Activated CD4-positive, alpha-beta T cell treated with anti-CD3 and anti-CD28 coated beads, Interleukin-2, amount 10 ng/mL, durations not matched to agents 24 days and 14 days (primary cell): ENCODE measurements at places on chromosomes 5 and 9. TPM values are rescaled to one million over a fixed set of nuclear protein-coding genes. Genes with fewer than 3 reads are reported as not detected.

DNA sequence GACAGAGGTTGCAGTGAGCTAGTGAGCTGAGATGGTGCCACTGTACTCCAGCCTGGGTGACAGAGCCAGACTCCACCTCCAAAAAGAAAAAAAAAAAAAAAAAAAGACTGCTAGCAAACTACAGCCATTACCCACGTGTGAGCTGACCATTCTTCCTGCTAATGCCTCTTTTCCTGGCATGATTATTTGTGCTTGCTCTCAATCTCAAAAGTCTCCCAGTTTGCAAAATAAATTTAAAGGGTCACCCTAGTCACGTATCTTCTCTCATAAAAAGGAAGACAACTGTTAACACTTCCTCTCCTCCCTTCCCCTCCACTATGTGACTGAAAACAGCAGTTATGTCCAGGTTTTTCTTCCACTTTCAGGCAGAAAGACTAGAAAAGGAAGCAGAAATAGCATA lies 37.2 kb downstream of the TRIM36 start:
- H3K4me1 ChIP-seq = no peaks in the 10 kb centered on the region
- H3K27me3 ChIP-seq = peaks cover 24% of the 10 kb centered on the region
- H3K4me3 ChIP-seq = no peak overlapping the region
- H3K36me3 ChIP-seq = no peaks in the 10 kb centered on the region

The PRKAA1 gene
- total RNA-seq = 44.8 and 49.1 TPM in 2 replicates

The PCDHGA8 gene
- total RNA-seq = 0.02 and 0.09 TPM in 2 replicates

The LECT2 gene
- total RNA-seq = not detected in 2 replicates

The NUTM2F gene
- not detected in 2 replicates for total RNA-seq

GRCh38 chr9:75896193-75896592 lies 5.7 kb downstream of the PCSK5 start:
- no peak overlapping the region for H3K4me3 ChIP-seq
- peaks cover 2% of the 10 kb centered on the region for H3K36me3 ChIP-seq
- peaks cover 26% of the 10 kb centered on the region for H3K27me3 ChIP-seq
- H3K27ac ChIP-seq = no peak overlapping the region
- DNase-seq = no peak

DNA sequence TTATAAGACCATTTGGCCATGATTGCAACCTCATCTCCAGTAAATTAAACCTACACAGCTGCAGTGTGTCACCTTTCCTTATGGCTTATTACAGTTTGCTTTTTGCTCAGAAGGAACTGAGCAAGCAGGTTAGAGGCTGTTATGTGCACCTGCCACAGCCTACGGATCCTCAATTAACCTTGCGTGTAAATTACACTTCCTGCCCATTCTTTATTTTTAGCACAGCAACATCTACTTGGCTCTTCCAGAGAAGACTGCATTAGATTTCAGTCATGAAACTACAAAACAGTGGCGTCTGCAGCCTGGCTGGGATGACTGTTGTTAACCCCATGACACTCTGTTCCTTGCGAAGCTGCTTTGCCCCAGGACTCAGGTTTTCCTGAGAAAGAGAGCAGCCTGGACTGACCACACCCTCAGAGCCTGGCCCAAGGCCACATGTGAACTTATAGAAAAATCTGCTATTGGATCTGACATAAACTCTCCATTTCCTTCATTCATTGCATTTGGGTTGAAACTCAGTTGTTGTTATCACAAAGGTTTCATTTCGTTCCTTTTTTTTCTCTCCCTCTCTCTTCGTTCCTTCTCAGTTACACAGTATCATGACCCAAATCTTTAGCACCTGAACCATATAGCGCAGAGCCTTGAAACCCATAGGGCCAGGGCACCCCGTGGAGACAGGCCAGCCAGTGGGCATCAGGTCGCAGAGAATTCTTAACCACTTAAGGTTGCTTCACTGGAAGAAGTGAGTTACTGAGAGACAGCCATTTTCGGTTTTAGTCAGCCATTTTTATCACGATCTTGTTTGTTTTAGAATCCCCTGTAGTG lies 138.6 kb downstream of the PALM2AKAP2 start:
- H3K27me3 ChIP-seq = no peaks in the 10 kb centered on the region
- H3K4me1 ChIP-seq = peaks cover 50% of the 10 kb centered on the region
- H3K36me3 ChIP-seq = no peaks in the 10 kb centered on the region
- H3K27ac ChIP-seq = peak overlapping the region; percentile 97
- H3K4me3 ChIP-seq = peak overlapping the region; percentile 85
- peak; percentile 85 for DNase-seq

GRCh38 chr5:26681861-26682260 lies 356.5 kb downstream of the CDH9 start:
- DNase-seq = no peak
- no peaks in the 10 kb centered on the region for H3K4me1 ChIP-seq
- H3K27me3 ChIP-seq = no peaks in the 10 kb centered on the region
- H3K27ac ChIP-seq = no peak overlapping the region
- H3K36me3 ChIP-seq = no peaks in the 10 kb centered on the region

DNA sequence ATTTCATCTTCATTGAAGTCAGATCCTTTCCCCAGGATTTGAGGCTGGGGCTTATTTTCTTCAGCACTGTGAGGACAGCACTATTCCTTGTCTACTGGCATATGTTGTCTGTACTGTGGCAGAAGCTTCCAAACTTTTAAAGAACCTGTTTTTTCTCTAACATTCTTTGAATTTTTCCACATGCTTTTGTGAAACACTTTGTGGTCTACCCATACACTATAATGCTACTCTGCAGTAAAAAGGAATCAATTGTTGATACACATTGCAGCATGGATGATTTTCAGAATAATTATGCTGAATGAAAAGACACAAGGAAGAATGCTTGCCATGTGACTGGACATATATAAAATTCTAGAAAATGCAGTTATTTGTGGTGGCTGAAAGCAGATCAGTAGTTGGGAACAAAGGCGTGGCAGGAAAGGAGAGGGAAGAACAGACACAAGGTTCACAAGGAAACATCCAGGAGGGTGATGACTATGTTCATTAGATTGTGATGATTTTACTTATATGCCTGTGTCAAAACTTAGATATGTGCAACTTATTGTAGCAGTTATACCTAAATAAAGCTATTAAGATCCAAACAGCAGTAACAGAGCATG lies 96.8 kb downstream of the WNK2 start:
- H3K36me3 ChIP-seq = no peaks in the 10 kb centered on the region
- no peak overlapping the region for H3K4me3 ChIP-seq
- DNase-seq = no peak
- H3K27me3 ChIP-seq = peaks cover 61% of the 10 kb centered on the region
- no peaks in the 10 kb centered on the region for H3K4me1 ChIP-seq

GRCh38 chr5:72035831-72036230 lies 71.4 kb upstream of the MAP1B start:
- DNase-seq = no peak

- no peaks in the 10 kb centered on the region for H3K36me3 ChIP-seq
- DNase-seq = no peak
- no peak overlapping the region for H3K27ac ChIP-seq
Observed at GRCh38 chr5:178554311-178554710, 35.9 kb downstream of the COL23A1 start.

The LCN15 gene
- not detected in 2 replicates for total RNA-seq

DNA sequence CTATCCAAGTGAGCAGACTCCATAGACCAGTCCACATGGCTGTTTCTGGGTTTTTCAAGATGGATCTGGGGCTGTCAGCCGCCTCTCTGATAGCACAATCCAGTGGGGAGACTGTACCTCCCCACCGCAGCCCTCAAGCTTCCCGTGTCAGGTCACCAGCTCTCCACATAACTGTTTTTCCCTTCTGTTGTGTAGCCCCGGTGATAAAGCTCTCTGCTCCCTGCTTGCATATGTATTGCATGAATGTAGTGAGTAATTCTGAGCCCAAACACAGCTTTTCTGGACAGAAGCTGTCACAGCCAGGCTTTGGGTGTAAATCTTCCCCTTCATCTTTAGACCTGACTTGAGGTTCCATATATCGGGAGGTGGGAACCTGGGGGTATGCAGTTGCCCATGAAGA lies 23.1 kb upstream of the CFAP157 start:
- H3K27me3 ChIP-seq = no peaks in the 10 kb centered on the region
- H3K27ac ChIP-seq = no peak overlapping the region
- DNase-seq = no peak
- H3K4me1 ChIP-seq = no peaks in the 10 kb centered on the region
- no peak overlapping the region for H3K4me3 ChIP-seq

- H3K4me3 ChIP-seq = no peak overlapping the region
- H3K27ac ChIP-seq = no peak overlapping the region
- H3K36me3 ChIP-seq = no peaks in the 10 kb centered on the region
- H3K4me1 ChIP-seq = no peaks in the 10 kb centered on the region
- no peak for DNase-seq
Observed at GRCh38 chr9:110659891-110660541, 8.6 kb upstream of the MUSK start.
